ENCODE measurements at places on chromosomes 2 and 18.
A peak's percentile ranks its signal among the peaks of the same experiment; 100 is the strongest.

DNA sequence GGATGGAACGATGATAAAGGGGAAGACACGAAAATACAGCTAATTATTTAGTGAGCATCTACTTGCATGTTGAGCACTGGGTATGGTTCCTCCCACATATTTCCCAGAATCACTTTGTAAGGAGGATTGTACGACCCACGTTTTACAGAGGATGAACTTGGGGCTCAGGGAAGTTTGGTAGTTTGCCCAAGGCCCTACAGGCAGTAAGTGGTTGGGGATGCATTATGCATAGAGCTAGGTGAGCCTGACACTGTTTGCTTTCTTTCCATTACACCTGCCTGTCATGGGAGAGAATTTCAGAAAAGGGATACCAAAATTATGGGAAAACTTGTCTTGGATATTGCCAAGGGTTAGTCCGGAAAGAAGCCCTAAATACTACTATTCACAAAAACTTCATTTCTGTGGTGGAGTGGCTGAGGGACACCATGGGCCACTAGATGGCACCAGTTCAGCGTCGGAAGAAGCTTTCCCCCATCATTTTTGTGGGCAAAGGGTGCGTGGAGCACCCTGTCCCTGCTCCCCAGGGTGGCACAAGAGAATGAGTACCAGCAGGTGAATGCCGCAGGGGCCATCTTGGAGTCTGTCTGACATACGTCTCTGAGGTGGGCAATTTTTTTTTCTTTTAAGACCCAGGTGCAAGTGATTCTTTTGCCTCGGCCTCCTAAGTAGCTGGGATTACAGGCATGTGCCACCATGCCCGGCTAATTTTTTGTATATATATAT is 23.5 kb upstream of the C18orf32 start:
- DNase-seq, result peak; percentile 27

- no peak for DNase-seq
Measured at GRCh38 chr2:135745545-135745944, 3.9 kb downstream of the UBXN4 start.

DNA sequence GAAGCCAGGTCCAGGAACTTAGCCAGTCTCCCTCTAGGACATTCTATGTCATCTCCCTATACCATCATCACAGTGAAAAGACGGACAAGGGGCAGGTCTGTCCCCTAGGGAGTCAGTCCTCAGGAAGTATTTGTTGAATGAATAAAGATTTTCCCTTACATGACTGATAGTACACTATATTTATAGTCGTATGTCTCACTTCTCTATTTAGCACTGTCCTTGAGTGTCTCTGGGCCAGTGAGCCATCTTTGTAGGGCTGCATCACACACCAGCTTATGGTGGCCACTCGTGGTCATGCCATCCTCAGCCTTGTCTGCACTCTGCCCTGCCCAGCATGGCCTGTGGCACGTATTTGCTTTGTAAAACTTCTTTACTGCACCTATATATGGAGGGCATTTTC is 25.8 kb downstream of the PTPN18 start:
- DNase-seq, result no peak

GRCh38 chr18:39453882-39454281 is 1888.3 kb upstream of the CELF4 start:
- no peak for DNase-seq

GRCh38 chr2:223947711-223948205 is 2.6 kb upstream of the WDFY1 start:
- no peak for DNase-seq

Measured in DMS79 (cell line).